ENCODE measurements at places on chromosomes 4 and X.

- no peak for DNase-seq
Observed at GRCh38 chr4:75142382-75142781, 209.5 kb downstream of the PARM1 start.

- no peak for DNase-seq
Observed at GRCh38 chr4:169256101-169256612, 14.6 kb downstream of the SH3RF1 start.

- DNase-seq = no peak
Observed at GRCh38 chr4:186935901-186936300, 212.2 kb upstream of the FAT1 start.

- no peak for DNase-seq
Observed at GRCh38 chr4:59936566-59936965, 1263.6 kb upstream of the ADGRL3 start.

DNA sequence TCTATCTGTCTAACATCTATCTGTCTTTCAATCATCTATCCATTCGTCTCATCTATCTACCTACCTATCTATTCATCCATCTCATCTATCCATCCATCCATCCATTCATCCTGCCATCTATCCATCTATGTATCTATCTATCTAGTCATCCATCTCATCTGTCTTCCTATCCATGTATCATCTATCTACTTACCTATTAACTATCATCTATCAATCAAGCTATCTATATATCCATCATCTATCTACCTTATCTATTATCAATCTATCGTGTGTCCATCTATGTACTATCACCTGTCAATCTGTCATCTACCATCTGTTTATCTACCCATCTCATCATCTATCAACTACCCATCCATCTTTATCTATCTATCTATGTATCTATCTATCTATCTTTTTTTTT lies 217.7 kb downstream of the CRLF2 start:
- DNase-seq = no peak

DNA sequence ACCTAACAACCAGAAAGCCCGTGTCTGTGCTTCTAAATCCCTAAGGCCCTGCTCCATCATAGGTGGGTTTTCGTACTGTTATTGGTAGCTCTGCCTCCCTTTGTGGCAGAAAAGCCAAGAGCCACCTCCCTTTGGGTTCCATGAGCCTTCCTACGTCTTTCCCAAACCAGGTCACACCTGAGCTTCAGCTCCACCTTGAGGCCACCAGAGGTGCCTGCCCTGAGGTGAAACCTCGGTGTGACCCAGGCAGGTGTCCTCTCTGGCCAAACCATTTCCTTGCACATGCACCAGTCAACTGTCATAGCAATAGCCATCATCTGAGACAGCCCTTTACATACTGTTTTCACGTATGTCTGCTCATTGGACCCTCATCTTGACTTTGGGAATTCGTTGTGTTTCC lies 188.0 kb upstream of the RBPJ start:
- DNase-seq = no peak

DNA sequence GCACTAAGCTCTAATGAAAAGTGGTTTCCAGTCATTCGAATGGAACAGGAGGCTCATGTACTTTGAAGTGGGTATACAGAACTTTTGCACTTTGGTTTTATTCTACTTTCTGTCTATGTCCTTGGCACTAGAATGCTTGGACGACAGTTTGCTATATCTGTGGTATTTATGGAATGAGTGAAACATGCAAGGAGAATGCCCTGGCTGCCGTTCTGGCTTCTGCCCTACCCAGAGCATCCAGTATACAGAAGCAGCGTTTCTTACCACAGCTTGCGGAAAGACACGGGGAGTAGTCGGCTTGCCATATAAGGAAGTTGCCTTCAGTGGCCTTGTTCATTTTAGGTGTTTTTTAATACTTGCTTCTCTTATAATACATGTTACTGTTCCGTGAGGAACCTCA lies 98.0 kb downstream of the TBL1X start:
- no peak for DNase-seq

- DNase-seq = no peak
Observed at GRCh38 chrX:136667446-136668168, 19.6 kb downstream of the CD40LG start.

- DNase-seq = no peak
Observed at GRCh38 chr4:129603241-129603931, 507.4 kb downstream of the C4orf33 start.

DNA sequence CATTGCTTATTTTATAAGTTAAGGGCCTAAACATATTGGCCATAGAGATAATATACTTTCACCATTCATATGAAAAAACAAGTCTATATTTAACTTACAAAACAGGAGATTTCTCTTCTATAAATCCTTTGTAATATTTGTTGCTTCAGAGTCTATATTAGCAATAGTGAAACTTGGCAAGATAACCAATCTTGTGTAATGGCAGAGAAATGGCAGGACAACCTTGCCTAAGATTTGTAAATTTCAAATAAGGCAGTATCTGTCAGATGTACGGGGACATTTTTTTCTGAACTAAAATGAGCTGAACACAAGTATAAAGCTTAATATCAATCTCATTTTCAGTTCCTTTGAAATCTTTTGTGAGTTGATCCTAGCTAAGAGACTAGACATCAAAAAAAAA lies 17.8 kb upstream of the CPEB2 start:
- DNase-seq = no peak

DNA sequence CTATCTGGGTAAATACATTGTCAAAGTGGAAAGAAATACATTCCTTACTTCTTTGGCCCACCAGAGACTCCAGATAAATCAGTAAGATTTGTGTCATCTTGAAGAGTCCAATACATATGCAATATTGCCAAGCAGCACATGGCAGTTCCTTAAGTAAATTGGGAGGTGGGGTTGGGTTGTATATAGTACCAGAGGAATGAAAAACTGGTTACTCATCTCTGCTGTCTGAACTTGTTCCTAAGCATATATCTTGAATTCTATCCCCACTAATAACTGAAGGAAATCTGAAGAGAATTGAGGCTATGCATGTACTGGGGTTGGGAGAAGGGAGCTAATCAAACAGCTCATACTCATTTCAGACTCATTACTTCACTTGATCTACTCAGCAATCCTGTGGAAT lies 14.8 kb downstream of the TCEAL8 start:
- DNase-seq = no peak

GRCh38 chr4:8594097-8595038 lies 1.8 kb downstream of the CPZ start:
- DNase-seq = no peak

- no peak for DNase-seq
Observed at GRCh38 chr4:53598483-53598882, 7.2 kb upstream of the LNX1 start.

DNA sequence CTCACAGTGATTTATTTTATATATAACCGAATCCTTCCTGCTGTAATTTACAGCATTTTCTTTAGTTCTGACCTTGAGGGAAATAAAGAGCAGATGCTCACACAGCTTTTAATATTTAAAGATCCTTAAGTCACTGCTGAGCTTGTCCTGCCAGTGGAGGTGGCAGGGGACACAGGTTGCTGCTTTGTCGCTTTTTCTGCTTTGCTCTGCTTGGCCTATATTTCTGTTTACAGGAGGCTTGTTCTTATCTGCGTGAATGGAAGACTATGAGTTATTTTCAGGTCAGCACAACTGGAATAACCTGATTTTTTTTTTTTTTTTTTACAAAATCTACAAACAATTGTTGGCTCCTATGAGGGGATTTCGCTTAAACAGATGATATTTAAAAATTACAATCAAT lies 2.3 kb downstream of the TXK start:
- no peak for DNase-seq

- DNase-seq = no peak
Observed at GRCh38 chr4:173405840-173406606, 7.1 kb upstream of the SCRG1 start.

DNA sequence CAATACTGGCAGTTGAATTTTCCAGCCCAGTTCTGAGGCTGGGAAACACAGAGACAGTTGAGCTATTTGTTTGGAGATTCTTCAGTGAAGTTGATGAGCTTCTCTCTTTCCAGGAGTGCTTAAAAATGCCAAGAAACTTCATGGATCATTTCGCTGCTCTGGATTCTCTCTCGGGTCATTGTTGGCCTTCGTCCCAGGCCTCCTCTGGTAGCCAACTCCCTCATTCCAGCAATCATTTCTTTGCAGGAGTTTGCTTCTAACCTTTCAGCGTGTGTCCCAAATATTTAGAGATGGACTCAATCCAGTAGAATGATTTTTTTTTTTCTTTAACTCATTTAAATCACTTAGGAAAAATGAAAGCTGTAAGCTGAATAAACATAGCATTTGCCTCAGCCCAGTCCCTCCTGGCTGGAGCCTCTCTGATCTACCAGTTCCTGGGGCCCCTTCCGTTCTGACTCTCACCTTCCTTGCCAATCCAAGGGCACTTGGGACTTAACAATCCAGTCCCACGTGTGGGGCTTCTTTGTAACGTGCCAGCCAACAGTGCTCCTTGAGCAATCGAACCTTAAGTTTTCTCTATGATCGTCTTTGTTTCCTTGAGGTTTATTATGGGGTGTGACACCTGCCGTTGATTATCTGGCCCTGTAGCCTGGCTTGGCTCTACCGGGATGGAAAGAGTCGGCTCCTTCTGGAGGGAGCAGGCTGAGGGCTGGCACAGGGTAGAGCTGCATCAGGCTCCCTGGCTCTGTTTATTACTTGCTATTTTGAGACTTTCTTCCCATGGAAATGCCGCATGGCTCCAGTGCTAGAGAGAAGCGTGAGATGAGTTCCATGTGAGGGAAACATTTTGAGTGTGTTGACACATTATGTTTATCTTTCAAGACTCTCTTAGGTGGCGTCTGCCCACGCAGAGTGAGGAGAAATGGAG lies 80.4 kb upstream of the GPC4 start:
- no peak for DNase-seq

DNA sequence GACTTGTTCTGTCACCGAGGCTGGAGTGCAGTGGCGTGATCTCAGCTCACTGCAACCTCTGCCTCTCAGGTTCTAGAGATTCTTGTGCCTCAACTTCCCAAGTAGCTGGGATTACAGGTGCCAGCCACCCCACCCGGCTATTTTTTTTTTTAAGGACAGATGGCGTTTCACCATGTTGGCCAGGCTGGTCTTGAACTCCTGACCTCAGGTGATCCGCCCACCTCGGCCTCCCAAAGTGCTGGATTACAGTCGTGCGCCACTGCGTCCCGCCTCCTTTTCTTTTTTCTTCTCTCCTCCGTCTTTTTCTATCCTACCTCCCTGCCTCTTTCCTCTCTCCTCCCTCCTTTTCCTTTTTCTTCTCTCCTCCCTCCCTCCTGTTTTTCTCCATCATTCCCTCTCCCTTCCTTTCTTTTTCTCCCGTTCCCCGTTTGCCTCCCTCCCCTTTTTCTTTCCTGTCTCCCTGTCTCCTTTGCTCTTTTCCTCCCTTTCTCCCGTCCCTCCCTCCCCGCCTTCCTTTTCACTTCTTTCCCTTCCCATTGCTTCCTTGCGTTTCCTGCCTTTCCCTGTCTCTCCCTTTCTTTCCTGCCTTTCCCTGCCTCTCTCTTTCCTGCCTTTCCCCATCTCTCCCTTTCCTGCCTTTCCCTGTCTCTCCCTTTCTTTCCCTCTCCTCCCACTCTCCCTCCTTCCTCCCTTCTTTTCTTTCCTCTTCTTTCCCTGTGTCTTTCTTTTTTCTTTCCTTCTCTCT lies 2.1 kb upstream of the SLC25A6 start:
- no peak for DNase-seq

DNA sequence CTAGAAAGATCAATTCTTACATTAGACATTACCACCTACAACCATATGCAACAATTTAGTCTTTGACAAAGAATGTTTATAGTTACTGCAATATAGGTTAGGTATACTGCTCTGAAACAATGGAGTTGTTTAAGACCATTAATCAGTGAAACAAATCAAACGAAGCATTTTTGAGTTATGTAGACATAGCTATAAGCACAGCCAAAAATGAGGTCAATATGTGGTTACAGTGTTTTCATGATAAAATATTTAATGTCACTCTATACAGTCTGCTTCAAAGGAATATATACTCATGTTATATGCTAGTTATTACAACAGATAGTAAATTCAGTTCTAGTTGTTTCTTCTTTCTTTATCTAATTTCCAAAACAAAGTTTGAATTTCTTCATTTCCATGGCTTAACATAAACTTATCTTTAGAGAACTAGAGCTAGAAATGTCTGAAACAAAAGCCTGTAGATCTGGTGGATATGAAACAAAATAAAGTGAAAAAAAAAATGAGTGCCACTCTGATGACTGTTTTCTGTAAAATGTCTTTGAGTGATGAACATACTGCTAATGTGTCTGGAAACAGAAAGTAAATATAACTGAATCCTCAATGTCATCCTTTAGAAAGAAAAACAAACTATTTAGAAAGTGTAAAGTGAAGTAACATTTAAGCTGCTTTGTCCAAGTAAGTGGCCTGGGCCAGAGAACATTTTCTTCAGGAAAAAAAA lies 809.0 kb downstream of the FAT4 start:
- no peak for DNase-seq

GRCh38 chr4:170750519-170750918 lies 660.8 kb upstream of the AADAT start:
- no peak for DNase-seq

DNA sequence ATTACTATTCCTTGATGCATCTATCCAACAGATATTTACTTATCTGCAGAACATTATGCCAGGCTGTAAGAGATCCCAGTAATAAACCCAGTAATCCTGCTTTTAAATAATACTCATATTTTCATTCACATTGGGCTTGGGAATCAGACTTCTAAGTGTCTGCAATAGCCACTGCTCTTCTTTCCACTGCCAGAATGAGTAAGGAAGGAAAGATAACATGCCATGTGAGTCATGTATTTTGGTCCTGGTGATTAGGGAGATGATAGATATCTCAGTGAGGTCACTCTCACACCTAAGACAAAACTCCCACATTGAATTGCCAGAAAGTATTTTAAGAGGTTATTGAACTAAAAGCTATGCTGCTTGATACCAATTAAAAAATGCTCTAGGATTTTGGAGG lies 13.9 kb upstream of the HEPH start:
- DNase-seq = no peak

- no peak for DNase-seq
Observed at GRCh38 chr4:96099031-96099430, 259.1 kb downstream of the PDHA2 start.

- no peak for DNase-seq
Observed at GRCh38 chr4:152363904-152364303, 172.0 kb downstream of the FBXW7 start.

All from activated B cell treated with CpG ODN at 0.5 μM for 24 hours (primary cell).